ENCODE measurements at places on chromosomes 4 and X. TPM values are rescaled to one million over a fixed set of nuclear protein-coding genes. Genes with fewer than 3 reads are reported as not detected.

The ANXA3 gene
- 31.2 TPM for total RNA-seq

The CT45A5 gene
- total RNA-seq, result not detected

The NDST4 gene
- total RNA-seq, result not detected

The GEMIN8 gene
- total RNA-seq, result 7.3 TPM

The LRCH2 gene
- total RNA-seq, result 11.1 TPM

DNA sequence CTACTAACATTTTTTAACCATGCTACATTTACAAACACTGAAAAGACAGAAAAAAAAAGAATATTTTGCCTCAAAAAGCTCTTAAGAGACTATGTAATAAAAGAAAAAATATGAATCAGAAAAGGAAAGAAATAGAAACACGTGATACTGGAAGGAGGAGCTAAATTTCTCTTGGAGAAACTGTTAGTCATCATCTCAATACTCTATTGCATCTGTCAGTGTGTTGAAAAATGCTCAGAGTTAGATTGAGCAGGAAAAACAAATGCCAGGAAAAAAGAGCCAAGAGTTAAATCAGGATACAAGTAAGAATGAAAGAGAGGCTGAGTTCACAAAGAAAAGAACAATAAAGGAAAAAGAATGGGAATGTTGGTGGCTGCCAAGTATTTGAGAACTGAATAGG lies 2.6 kb downstream of the RAB28 start:
- peak; percentile 81 for DNase-seq

DNA sequence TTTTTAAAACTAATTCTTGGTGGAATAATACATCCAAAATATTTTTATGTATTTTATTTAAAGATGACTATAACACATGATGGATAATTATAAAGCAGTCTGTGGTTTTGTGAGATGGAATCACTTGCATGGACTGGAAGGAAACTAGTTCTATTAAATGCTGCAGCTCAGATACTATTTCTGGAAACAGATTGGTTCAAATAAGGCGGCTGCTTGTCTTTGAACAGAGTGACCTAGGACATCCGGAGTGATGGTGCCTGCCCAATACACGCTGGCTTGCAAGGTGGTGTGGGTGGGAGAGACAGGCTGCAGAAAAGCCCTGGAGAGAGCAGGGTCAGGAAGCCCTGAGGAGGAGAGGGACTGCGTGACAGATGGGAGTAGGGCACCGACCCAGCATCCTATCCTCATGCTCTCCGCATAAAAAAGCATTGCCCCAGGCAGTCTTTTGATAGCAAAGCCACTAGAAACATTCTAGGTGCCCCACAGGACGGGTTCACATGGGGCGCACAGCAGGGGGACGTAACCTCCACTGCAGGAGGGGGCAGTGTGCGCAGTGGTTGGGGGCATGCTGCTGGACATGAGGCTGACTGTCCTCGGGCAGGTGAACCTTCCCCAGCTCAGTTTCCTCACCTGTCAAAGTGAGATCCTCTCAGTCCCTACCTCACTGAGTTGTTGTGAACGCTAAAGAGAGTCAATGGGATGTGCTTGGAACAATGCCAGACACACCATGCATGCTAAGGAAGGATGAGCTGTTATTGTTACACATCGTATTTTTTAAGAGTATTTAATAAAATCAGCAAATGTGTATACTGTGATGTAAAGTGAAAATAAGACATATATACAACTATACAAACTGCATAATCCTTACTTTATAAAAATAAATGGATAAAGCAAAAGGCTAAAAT lies 71.3 kb downstream of the EVC2 start:
- no peak for DNase-seq

DNA sequence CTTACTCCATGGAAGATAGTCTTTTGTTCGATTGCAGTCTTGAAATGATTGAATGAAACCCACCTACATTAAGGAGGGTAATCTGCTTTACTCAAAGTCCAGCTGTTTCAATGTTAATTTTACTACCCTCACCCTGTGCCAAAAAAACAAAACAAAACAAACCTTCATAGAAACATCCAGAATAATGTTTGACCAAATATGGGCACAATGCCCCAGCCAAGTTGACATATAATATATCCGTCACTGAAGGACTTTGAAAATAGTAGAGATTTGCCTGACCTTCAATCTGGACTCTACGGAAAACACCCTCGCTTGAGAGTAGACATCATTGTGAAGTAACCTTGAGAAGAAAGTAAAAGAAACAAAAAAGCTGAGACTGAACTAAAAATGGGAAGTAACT lies 550.5 kb upstream of the SMIM31 start:
- DNase-seq, result no peak

- no peak for DNase-seq
These were observed 512.3 kb downstream of the CFAP47 start for GRCh38 chrX:36431819-36432218.

- DNase-seq, result no peak
These were observed 82.2 kb upstream of the PRPS2 start for GRCh38 chrX:12709047-12709446.

Measured in fibroblast of the aortic adventitia (primary cell).